ENCODE measurements at places on chromosomes 5 and 9.

GRCh38 chr5:135364421-135365262, 34.4 kb downstream of the MACROH2A1 start:
- DNase-seq = no peak

DNA sequence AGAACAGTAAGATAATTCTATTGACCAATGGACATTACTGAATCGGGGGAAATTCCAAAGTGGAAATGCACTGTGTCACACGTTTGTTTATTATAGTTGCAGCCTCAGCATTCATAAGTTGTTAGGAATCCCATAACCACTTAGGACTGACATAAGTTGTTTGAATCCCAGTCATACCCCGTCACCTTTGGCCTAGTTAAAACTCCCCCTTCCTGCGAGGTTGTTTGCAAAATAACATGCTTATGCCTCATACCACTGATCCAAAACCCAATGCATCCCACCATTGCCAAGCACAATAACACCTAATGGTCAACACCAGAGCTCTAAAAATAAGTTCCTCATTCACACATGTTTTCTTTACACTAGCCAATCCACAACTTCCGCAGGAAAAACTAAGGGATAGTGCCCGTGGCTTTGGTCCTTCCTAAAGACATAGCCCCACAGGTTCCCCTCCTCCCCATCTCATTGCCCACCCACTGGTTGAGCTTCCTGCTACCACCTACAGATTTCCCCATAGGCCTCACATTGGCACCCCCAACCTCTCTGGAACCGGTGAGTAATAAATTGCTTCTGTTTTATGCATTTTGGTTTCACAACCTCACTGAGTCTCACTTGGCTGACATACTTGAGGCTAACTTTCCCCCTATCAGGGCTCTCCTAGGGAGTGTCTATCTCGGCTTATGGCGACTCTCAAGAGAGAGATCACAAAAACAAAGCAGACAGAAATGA, 42.3 kb upstream of the MUSK start:
- DNase-seq = no peak

DNA sequence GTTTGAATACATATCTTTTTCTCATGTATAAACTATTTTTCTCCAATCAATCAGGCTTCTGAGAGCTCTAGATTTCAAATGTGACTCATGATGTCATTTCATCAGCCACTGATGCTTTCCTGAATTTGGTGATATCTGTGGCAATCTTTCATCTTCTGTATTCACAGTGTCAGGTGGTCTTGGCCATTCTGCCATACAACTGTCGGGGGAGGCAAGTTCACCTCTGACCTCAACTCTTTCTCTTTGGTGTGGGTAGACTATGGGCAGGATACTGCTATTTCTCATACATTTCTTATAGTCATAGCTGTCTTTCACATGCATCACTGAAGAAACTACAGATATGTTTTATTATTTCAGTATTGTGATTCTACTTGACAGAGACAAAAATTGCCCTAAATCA, 414.1 kb upstream of the MEF2C start:
- DNase-seq = no peak

DNA sequence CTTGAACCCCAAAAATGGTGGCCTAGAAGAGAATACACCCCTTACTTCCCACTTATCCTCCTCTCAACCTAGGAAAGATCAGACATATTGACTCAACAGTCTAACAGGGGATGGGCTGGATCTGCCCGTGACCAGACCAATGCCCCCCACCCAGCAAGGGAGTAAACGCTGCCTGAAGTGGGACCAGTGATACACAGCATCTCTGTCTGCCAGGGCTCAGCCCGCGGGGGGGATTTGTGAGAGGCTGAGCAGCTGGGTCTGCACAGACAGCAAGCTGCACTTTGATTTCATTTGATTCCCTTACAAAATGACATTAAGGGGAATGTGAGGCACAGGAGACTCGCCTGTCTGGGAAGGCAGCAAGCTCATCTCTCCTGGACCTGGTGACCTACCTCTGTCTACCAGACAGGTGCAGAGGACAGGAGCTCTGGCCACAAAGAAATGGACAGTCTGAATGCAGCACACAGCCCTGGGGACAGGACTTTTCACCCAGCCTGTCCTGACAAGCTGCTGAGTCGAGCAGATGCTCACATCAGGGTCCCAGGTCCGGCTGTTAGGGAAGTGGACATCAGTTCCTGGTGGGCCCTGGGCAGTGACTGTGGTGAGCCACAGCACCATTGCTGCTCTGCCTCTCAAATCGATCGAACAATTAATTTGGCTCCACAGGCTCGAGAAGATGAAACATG, 79.9 kb downstream of the RGS3 start:
- DNase-seq = no peak

DNA sequence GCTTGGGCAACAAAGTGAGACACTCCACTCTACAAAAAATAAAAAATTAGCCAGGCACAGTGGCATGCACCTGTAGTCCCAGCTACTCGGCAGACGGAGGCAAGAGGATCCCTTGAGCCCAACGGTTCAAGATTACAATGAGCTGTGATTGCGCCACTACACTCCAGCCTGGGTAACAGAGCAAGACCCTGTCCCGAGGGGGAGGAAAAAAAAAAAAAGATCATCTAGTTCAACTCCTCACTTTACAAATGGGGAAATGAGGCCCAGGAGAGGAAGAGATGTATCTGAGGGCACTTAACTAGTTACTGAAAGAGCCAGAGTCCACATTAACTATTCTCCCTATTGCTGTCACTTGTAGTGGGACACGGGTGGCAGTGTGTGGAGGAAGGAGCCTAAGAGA, 13.8 kb downstream of the PDCL start:
- no peak for DNase-seq

DNA sequence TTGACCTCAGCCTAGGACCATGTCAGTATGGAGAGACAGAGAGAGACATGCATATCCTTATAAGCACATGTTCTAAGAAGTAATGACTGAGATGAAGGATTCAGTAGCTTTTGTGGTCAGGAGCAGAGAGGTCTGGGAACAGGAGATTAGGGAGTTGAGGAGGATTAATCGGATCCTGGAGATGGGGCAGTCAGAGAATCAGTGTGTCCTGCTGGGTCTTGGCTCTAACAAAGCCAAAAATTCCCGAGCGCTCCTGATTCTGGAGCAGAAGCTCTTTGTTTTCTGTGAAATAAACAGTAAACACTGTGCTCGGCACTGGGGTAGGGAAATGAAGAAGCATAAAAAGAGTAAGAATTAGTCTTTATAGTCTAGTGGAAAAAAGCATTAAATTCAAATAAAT, 520.0 kb upstream of the CLINT1 start:
- DNase-seq = no peak
